Brain pericyte (primary cell): ENCODE measurements at places on chromosomes 13 and 19.
A peak's percentile ranks its signal among the peaks of the same experiment; 100 is the strongest.

DNA sequence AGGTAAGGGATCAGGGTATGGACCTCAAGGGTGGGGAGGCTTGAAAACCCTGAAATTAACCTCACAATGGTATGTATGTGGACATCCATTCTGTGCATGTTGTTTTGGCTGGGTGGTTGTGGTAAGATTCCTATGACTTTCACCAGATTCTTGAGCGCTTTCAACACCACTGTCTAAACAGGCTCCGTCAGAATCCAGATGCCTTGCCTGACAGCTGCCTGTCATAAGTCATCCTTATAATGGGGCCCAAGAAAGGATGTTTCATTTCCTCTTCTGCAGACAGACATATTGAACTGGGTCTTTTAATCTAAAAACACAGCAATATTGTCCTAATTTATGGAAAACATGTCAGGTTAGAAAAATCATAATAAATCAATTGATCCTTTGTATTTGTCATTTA lies 41.3 kb downstream of the ALOX5AP start:
- DNase-seq: no peak

DNA sequence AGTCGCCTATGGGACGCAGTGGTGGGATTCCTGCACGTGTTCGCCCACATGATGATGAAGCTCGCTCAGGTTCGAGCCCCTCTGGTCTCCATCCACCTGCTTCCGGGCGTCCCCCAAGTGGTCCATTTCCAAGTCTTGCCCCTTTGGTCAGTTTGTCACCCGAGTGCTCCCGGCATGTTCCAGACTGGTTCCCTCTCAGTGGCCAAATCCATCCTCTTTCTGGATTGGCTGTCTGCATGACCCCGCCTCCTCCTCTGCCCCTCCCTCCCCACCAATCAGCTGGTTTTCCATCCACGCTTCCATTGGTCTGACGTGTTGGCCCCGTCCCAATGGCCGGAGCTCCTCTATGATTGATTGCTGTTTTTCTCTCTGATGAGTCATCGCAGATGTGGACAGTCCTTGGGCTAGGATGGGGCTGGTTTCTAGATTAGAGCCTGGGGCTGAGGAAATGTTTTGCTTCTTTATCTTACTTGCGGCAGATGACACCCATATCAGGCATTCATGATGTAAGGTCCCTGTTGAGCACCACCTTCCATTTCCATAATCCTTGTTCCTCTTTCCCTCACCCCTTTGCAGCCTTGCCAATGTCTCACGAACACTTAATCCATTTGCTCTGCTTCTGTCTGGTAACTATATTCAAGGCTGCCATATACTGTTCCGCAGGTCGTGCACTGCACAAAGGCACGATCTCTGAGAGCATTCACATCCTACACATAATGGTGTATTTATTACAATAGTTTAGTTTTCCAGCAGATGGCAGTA lies 73.8 kb downstream of the MAP4K1 start:
- no peak for DNase-seq

DNA sequence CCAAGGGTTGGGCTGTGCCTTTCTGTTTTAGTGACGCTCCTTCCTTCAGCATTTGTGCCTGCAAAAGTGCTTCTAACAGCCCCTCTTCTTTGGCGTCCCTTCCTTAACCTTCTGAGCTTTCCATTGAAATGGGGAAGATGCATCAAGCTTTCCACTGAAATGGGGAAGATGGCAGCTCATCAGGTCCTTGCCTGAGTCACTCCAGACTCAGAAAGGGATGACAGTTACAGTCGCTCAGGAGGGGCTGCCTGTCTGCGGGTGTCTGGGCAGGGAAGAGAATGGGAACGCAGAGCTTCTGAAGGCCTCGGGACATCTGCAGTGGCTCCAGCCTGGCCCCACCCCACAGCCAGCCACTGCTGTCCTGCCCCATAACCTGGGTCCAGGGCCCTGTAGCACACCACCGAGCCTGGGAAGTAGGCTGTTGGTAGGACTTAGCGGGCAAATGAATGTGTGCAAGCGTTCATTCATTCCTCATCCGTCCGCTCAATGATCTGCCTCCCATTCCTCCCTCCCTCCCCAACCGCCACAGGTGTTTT lies 9.8 kb downstream of the AP1M1 start:
- DNase-seq: no peak

- no peak for DNase-seq
Observed at GRCh38 chr13:95231393-95231792, 69.9 kb downstream of the ABCC4 start.

DNA sequence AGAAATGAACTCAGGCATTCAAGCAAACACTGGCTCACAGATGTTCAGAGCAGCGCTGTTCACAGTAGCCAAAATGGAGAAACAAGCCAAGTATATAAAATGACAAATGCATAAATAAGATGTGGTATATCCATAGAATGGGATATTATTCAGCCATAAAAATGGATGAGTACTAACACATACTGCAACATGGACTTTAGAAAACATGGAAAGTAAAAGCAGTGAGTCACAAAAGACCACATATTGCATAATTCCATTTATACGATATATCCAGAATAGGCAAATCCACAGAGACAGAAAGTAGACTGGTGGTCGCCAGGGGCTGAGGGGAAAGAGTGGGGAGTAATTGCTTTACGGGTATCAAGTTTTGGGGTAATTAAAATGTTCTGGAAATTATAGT lies 6.6 kb downstream of the ZNF837 start:
- no peak for DNase-seq

- no peak for DNase-seq
Observed at GRCh38 chr19:40810160-40810559, 11.2 kb downstream of the EGLN2 start.

- DNase-seq: no peak
Observed at GRCh38 chr19:2867025-2867991, at the start of gene ZNF556. ZNF556 (plus strand) TSS chr19:2867335; CDS start chr19:2867422, 87 bp downstream.

GRCh38 chr13:72537395-72537780 lies 190.0 kb downstream of the MZT1 start:
- no peak for DNase-seq

- no peak for DNase-seq
Observed at GRCh38 chr13:34822650-34823049, 119.4 kb upstream of the NBEA start.

- DNase-seq: no peak
Observed at GRCh38 chr13:84741253-84741652, 859.0 kb upstream of the SLITRK1 start.

DNA sequence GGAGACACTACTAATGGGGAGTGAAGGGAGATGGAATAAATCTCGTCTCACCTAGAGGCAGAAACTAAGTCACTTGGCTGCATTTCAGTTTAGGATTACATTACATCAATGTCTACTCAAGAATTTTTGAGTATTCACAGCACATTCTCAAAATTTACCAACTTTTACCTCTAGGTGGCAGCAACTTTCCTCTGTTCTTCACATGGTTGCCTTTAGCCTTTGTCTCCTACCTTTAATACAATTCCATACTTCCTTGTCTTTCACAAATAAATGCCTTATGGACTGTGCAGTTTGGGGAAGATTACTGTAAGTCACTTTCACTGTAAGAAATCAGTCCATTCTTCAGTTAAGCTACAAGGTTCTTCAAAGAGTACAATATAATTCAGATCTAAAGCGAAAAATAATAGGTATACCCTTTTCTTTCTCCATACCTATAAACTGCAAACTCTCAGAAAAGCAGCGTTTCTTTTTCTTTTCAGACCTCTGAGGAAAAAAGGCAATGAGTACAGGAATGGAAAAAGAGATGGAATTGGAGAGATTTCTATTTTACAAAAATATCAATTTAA lies 379.4 kb downstream of the KLF12 start:
- peak; percentile 42 for DNase-seq

DNA sequence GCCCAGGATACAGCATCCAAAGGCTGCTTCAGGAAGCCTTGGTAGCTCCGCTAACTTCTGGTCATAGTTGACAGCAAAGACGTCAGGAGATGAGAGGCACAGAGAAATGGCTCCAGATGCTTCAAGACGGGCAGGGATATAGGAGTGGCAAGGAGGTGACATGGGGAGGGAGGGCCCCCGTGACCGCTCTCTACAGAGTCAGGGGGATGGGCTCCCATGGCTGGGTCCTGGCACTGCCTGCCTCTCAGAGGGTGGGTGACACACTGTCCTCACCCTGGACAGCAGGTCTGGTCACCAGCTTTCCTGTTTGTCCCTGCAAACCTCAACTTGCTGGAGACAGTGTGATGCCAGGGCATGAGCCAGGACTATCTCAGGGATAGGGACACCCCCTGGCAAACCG lies 10.3 kb upstream of the ZNF14 start:
- DNase-seq: no peak

DNA sequence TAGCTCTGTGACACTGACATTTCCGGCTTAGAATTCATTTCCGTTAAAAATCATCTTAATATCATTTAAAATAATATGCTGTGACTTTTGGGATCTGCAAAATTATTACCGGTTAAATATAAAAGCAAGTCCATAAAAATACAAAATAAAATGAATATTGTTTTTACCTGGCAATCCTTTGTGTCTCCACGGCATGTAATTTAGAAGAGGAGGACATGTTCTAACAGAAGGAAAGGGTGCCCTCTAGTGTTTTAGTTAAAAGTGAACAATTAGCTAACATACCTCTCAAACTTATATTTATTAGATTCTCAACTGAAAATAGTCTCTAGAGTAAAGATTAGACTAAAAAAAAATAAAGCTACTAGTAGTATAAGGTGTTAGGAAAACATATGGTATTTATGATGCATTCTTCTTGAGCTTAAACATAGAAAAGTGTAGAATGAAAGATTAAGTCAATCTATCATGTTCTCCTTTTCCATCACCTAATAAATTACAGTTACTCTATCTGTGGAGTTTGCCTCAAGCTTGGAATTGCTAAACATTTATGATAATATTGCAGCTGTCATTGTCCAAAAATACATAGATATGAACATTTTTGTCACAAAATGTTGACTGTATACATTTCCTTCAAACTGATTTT lies 676.7 kb upstream of the SPRY2 start:
- peak; percentile 4 for DNase-seq
